KBM-7 (cell line): ENCODE measurements at places on chromosomes 2 and 18.

GRCh38 chr18:37484983-37485834 lies 80.4 kb downstream of the CELF4 start:
- DNase-seq = peak; percentile 20

- DNase-seq = no peak
These were observed 302.4 kb downstream of the KCNS3 start for GRCh38 chr2:18180912-18181311.

DNA sequence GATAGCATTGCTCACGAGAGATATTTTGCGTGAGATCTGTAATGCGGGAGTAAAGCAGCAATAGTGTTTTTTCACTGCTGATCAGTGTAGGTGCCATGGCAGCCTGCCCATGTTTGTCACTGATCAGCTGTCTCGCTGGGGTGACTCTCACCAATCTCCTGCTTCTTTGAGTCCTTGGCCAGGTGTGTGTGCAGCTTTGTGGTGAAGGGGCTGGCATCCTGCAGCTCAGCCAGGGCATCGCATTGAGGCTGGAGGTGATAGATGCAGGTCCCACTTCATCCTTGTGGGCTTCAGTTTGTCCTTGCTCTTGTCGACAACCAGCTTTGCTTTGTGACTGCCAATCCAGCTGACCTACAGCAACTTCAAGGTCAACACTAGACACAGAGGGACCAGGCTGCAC lies 258.3 kb upstream of the CXCR4 start:
- no peak for DNase-seq

DNA sequence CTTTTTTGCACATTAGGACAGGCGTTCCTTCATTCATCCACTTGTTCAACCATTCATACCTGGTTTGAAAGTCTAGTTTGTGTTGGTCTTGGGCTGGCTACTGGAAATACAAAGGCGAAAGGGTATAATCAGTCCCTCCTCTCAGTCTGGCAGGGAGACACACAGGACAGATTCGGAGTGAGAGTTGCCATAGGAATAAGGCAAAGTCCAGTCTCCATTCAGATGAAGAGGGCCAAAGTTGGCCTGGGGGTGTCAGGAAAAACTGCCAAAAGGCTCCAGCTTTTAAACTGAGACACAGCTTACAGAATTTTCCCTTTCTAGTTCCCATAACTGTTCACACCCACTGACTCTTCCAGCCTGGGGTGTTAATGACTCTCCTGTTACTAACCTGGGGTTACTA lies 96.3 kb upstream of the AQP4 start:
- DNase-seq = no peak

- DNase-seq = peak; percentile 73
These were observed 836 bp downstream of the ANKRD12 start for GRCh38 chr18:9137168-9138066.

DNA sequence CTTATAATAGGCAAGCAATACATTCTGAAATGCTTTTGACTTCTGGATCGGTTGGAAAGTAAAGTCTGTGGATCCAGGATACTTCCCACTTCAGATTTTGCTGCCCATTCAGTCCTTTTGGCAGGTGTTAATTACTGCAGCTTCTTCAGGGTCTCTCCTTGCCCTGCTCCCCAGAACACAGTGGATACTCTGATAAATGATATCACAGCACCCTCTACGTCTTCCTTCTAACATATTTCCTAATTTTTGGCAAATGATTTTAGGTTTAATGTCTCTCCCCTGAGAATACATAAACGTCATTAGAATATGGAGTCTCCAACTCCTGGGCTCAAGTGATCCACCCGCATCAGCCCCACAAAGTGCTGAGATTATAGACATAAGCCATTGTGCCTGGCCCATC lies 249.8 kb downstream of the NYAP2 start:
- DNase-seq = no peak

GRCh38 chr18:9175115-9175514 lies 38.5 kb downstream of the ANKRD12 start:
- DNase-seq = no peak

DNA sequence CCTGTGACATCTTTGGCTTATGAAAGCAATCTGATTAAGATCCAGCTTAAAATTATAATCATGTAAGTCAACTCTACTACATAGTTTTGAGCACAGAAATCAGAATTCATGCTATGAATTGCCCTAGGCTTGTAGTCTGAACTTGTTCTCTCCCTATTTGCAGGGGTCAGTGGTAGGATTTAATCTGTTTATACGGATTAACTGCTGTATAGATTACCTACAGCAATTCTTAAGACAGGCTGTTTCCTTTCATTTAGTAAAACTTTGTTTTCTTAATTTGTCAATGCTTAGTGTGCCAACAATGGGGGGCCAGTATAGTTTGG lies 287.9 kb downstream of the PDE11A start:
- no peak for DNase-seq

- DNase-seq = no peak
These were observed 100.4 kb upstream of the DDX18 start for GRCh38 chr2:117714110-117714509.

DNA sequence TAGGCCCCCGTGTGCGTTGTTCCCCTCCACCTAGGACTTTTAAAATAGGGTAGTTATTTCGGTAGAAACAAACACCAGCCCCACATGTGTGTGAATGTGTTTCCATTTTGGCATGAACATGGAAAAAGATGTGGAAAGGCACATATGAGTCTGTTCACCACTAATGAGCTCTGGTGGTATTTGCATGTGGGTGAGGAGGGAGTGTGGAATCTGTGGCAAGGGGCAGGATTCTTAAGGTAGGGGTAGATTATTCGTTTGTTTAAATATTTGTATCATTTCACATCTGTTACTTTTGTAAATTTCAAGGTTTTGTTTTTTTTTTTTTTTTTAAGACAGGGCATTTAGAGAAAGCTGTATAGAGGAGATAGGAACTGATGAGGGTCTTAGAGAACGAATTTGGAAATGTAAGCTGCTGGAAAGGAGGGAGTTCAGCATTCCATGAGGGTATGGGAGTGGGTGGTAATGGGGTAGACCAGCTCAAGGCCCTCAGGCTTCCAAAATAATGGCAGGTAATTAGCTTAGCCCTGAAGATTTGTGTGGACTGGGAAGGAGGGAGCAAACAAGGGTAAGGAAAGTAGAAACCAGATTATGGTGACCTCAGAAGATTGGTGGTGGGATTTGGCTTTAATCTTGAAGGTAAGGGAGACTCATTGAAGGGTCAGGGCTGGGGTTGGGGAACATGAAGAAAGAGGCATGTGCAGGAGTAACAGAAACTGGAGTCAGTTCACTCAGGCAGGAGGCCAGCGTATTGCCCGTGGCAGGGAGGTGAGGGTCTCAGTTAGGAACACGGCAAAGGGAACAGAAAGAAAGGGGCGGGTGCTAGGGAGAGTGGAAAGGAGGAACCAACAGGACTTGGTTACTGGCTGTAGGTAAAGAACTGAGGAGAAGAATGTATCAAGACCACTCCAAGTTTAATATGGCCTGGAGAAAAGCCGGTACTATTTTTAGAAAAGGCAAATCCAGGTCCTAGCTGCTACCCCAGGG lies 123.6 kb downstream of the PLB1 start:
- DNase-seq = no peak

GRCh38 chr2:54208364-54209240 lies 47.4 kb downstream of the TSPYL6 start:
- DNase-seq = no peak

- DNase-seq = peak; percentile 67
These were observed 65.9 kb upstream of the WIPF1 start for GRCh38 chr2:174663550-174663949.

GRCh38 chr2:190137561-190137960 lies 75.0 kb upstream of the MSTN start:
- no peak for DNase-seq

- no peak for DNase-seq
These were observed at the start of gene IHH for GRCh38 chr2:219060821-219061791. IHH (minus strand) TSS chr2:219060921; CDS start chr2:219060467, 454 bp downstream.

- no peak for DNase-seq
These were observed 85.0 kb downstream of the TTC27 start for GRCh38 chr2:32712870-32713269.

DNA sequence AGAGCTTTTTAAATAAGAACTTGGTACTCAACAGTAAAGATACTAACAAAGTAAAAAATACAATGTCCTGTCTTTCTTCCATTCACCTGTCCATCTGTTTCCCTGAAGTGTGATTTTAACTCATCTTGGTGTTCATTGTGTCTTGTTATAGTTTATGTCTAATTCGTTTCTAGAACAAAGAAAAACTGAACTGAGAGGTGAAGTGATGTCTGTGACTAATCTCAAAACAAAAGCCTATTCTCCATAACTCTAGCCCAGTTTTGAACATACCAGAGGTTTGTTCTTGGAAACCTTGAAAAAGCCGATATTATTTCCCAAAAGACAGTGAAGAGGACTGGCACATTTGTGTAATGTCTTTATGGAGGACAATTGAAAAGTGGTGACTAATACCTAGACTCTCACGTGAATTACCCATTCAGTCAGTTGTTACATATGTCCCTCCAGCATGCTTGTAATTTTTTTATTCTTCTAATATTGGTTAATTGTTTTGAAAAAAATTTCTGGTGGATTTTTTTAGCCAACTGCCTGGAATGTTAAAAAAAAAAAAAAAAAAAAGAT lies 725.8 kb downstream of the SATB2 start:
- DNase-seq = no peak

GRCh38 chr2:215998636-215999035 lies 14.7 kb downstream of the MREG start:
- no peak for DNase-seq

- DNase-seq = no peak
These were observed 44.7 kb downstream of the SOX11 start for GRCh38 chr2:5736886-5737285.

DNA sequence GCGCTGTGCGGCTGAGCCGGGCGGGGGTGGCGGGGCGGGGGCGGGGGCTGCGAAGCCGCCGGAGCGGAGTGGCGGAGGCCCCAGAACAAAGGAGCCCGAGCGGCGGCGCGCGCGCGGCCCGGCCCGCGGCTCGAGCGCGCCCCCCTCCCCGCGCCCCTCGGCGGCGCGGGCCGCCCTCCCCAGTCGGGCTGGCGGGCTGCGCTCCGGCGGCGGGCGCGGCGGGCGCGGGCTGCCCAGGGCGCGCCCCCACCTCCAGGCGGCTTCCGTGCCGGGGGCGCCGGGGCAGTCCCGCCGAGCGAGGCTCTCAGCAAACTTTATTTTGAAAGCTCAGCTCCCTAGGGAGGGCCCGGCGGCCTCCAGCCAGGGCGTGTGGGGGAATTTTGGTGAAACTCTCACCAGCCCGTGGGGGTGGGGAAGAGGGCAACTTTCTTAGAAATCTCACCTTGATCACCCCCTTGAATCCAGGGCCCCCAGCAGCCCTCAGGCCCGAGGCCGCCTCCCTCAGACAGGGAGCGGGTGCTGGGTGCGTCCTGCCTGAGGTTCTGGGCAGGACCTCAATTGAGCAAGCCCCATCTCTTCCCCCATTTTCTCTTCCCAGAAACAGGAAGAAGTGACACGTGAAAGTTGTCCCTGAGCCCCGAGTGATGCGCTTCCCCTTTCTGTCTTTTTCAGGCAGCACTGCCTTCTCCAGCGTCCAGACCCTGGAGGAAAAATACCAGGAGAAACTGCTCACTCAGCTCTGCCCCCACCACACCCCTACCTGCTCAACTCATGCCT lies 786 bp downstream of the TET3 start:
- peak; percentile 83 for DNase-seq

GRCh38 chr2:225637259-225637658 lies 237.7 kb downstream of the NYAP2 start:
- no peak for DNase-seq

DNA sequence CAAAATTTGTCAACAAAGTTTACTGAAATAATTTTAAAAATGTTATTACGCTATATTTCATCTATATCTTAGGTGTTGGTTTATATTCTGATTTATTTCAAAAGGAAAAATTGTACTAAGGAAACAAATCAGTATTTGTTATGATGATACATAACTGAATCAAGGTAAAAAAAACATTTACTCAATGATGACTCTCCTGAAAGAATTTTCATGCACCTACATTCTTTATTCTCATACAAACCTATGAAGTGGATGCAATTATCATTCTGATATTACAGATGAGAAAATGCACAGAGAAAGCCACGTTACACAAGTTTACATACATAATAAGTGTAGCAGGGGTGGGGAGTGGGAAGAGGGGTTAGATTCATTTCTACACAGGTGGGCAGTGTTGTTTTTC lies 422.4 kb downstream of the DSEL start:
- DNase-seq = no peak

GRCh38 chr2:20614201-20615067 lies 36.5 kb downstream of the HS1BP3 start:
- no peak for DNase-seq

DNA sequence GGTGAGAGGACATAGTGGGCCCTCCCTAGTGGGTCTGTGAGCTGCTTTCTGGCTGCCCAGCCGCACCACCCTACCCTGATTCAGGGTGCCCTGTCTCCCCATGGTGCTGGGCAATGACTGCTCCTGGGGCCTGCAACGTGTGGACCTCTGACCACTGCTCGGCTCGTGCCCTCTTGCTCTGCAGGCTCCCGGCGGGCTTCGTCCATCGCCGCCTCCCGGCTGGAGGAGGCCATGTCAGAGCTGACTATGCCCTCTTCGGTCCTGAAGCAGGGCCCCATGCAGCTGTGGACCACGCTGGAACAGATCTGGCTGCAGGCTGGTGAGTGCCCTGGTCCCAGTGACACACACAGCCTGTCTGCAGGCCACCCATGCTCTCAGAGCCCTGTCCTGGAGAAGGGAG lies 103.5 kb downstream of the STPG4 start:
- no peak for DNase-seq

GRCh38 chr2:169676357-169676756 lies 17.8 kb downstream of the CFAP210 start:
- DNase-seq = peak; percentile 49

GRCh38 chr2:28084564-28084963 lies 194.0 kb downstream of the BABAM2 start:
- no peak for DNase-seq

DNA sequence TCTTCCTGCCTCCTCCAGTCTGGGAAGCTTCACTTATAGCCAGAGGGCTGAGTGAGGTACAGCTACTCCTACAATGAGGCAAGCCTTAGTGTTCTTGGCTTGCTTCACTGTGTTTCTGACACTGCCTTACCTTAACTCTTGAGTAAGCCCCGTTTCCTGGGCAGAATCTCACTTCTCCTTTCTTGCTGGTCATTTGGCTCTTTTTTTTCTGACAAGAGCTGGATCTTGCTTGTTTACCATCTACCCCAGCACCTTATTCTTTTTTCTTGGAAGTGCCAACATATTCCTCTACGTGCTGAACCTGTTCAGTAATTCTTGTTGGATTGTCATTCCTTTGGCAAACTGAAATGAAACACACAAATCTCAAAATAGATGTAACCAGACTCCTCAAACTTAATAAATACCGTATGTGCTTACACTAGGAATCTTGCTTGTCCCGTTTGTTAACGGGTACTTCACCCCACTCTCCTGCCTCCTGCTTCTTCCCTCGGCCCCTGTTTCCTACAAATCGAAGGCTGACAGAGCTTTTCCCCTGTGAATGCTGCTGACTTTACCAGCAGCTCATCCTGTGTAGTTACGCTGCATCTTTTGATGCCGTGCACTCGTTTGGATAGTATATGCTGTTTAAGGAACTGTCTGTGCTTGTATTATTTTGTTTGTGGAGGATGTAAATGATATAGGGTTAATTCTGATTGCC lies 132.2 kb downstream of the FMNL2 start:
- DNase-seq = peak; percentile 71

GRCh38 chr2:83689402-83689801 lies 769.7 kb downstream of the SUCLG1 start:
- DNase-seq = no peak
